ENCODE measurements at places on chromosomes 6 and 20.

DNA sequence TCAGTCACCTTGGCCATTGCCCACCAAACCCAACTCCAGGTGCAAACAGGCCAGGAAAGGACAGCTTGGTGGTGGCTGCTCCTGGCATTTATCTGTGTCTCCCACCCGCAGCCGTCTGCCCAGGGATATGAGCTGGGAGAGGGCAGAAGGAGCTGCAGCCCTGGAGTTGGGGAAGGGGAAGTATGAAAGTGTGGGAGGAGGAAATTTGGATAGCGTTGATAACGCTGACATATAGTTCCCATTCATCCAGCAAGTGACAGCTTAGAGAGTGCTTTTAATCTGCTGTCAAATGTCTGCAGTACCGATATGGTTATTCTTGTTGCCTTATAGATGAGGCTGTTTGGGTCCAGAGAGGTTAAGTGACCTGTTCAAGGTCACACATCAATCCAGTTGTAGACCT, 741 bp downstream of the KCNK16 start:
- DNase-seq: no peak

- DNase-seq: no peak
Measured at GRCh38 chr20:37986873-37987601, 46.2 kb downstream of the TTI1 start.

GRCh38 chr6:26294302-26294701, 70.7 kb upstream of the BTN3A2 start:
- DNase-seq: no peak

- no peak for DNase-seq
Measured at GRCh38 chr6:85644279-85644762, 1.6 kb upstream of the SYNCRIP start.

GRCh38 chr6:109795994-109796555, 105.0 kb downstream of the FIG4 start:
- no peak for DNase-seq

- DNase-seq: no peak
Measured at GRCh38 chr20:57278457-57278856, 12.0 kb upstream of the BMP7 start.

- peak; percentile 37 for DNase-seq
Measured at GRCh38 chr6:16483315-16483875, 245.0 kb downstream of the GMPR start.

DNA sequence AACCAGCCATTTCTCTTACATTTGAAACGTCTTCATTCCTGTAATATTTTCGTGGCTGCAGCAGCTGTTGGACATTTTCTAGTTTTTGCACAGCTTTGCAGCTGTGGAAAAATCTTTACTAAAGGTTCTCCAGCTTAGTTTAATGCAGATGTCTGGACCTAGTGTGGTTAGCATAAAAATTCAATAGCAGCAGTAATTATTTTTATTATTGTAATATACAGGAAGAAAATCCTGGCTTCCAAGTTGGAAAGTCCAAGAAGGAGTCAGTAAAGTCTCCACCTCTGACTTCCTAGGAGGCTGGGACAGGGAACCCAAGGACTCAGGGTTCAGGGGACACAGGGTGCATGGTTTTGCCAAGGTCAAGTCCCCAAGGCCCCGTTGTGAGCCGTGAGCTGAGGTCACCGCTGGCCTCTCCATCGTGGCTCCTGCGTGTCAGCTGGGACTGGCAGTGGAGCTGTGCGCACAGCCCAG, 230.6 kb downstream of the FNDC1 start:
- DNase-seq: no peak

- no peak for DNase-seq
Measured at GRCh38 chr20:25233016-25233772, 14.7 kb upstream of the PYGB start.

- no peak for DNase-seq
Measured at GRCh38 chr6:159168536-159169192, 536 bp upstream of the FNDC1 start.

DNA sequence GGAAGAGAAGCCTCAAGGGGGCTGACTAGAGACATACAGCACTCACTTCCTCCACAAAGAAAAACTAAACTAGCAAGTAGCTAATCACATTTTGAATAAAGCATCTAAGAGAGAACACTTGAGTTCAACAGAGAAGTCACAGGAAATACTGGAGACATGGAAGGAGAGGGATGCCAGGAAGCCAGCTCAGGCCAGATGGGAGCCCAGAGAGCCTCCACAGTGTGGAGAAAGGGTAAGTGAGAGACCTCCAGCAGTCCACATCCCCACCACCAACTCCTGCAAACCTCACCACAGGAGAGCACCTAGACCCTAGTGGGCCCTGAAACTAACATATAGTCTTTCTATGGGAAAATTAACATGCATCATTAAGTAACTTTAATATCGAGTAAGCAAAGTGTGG, 79.2 kb downstream of the EPM2A start:
- no peak for DNase-seq

DNA sequence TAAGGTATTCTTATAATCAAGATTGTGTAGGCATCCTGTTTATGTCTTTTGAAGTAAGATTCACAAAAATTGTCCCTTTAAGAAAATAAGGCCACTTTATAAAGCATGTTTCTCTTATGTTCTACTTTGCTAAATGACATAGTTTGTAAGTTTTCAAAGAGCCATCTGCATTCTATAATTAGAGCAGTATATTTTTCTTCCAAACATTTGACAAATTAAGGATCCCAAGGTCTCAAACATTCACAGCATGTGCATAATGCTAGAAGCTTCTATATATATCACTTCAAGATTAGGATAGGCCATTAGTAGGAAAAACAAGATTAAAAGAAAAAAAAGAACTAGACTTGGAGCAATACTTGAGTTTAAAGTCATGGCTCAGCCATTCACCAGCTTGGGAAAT, 55.9 kb upstream of the DOK5 start:
- DNase-seq: no peak

GRCh38 chr6:109059571-109060021, 35.0 kb downstream of the SESN1 start:
- no peak for DNase-seq

GRCh38 chr6:8435845-8436168, 462 bp upstream of the SLC35B3 start:
- DNase-seq: no peak

DNA sequence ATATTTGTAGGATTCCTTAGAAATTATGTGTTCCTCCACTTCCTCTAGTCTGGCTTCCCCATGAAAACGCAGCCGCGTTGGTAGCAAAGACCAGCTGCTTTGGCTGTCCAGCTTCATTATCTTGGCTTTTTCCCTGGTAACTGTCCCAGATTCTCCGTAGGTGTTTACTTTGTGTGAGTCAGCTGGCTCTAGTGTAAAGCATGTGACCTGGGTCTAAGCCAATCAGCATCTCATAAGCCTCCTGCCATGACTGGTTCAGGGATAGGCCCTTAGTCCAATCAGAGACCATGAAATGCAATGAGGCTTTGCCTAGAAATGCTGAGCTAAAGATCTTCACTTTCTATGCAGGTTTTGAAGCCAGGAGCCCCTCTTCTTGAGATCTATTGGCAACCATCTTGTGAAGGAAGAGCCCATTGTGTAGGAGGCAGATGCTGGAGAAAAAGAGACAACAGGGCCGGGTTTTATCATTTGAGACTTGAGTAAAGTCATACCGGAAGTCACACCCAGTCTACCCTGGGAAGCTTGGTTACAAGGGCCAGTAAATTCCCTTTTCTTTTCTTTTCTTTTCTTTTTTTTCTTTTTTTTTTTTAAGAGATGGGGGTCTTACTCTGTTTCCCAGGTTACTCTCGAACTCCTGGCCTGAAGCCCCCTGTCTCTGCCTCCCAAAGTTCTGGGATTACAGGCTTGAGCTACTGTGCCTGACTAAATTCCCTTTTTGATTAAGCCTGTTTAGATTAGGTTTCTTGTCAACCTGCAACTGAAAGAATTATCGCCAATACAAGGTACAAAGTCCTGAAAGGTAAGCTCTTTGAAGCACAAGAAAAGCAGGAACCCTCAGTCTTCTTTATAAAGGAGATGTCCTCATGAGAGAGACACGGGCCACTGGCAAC, 256.5 kb upstream of the RREB1 start:
- DNase-seq: no peak

DNA sequence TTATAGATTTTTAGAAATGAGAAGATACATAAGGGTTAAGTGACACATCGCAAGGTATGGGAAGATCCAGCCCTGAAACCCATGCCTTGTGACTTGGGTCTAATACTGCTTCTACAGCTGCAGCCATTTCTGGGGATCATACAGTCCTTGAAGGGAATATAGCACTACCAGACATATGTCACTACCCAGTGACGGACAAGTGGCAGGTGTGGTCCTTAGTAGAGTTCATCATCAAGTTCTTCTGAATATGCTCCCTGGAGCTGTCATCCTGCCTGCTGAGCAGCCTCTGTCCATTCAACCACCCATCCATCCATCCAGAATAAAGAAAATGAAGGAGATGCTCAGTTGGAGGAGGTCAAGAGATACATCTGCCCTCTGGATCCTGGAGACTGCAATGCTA, 118.6 kb upstream of the ASF1A start:
- DNase-seq: no peak

- no peak for DNase-seq
Measured at GRCh38 chr20:51002633-51003032, 20.3 kb downstream of the KCNG1 start.

- no peak for DNase-seq
Measured at GRCh38 chr6:75285283-75285639, 669 bp upstream of the TMEM30A start.
